D721Med (cell line): ENCODE measurements at places on chromosomes 7 and 10.

DNA sequence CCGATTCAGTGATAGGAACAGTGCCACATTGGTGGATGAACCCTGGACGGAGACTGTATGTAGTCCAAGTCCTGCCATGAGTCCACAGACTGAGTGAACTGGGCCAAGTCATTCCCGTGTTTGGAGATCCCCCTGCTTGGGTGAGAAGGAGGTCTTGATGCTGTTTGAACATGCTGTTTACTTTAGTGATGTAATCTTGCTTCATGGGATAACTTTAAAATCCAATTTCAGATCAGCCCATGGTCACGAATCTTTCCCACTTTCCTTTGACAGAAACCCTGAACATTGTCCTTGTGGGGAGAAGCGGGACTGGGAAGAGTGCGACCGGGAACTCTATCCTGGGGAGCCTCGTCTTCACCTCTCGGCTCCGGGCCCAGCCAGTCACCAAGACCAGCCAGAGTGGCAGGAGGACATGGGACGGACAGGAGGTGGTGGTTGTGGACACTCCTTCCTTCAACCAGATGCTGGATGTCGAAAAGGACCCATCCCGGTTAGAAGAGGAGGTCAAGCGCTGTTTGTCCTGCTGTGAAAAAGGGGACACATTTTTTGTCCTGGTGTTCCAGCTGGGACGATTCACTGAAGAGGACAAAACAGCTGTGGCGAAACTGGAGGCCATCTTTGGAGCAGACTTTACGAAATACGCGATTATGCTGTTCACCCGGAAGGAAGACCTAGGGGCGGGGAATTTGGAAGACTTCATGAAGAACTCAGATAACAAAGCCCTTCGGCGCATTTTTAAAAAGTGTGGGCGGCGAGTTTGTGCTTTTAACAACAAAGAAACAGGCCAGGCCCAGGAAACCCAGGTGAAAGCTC is 26.6 kb downstream of the GIMAP8 start:
- no peak for DNase-seq

- DNase-seq = no peak
These were observed 90.6 kb upstream of the SKAP2 start for GRCh38 chr7:26954951-26955350.

- DNase-seq = peak; percentile 2
These were observed 7.6 kb upstream of the ORAI2 start for GRCh38 chr7:102425639-102426267.

DNA sequence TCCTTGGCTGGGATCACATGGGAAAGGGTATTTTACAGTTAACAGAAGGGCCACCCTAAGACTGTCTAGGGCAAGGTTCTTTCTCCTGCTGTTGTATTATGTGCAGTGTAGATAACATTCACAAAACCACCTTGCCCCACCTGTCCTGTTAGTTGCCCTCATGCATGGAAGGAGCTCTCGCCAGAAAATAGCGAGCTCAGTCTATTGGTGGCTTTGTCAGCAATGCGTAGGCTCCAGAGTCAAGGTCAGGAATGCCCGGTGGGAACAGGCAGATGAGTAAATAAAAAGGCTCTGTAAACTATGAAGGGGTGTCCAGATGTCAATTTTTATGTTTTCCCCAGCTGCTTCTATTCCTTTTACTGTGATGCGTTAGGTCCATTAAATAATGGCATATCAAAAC is 107.1 kb upstream of the WDR11 start:
- no peak for DNase-seq

GRCh38 chr10:62709200-62709599 is 95.3 kb upstream of the ADO start:
- no peak for DNase-seq

DNA sequence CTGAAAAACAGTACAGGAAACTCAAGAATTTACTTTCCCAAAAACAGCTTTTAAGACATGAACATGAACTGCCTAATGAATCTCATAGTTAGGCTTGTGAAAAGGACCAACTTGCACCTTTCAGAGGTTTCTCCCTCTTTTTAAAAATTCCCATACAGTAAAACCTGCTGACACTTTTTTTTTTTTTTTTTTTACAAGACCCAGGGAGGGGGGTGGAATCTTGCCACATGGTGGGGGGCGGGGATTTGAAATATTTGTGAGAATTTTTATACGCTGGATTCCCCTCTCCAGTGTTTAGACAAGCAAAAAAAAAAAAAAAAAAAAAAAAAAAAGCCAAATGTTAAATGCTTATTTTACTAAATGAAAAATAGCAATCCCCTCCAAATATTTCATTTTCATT is 57.4 kb downstream of the HIBADH start:
- no peak for DNase-seq

- no peak for DNase-seq
These were observed 66.8 kb downstream of the TMEM168 start for GRCh38 chr7:112723416-112723815.

GRCh38 chr7:124022551-124022950 is 10.3 kb downstream of the TMEM229A start:
- DNase-seq = no peak

GRCh38 chr7:5472432-5473315 is 49.0 kb upstream of the TNRC18 start:
- no peak for DNase-seq

GRCh38 chr10:78581133-78581694 is 487.6 kb upstream of the ZMIZ1 start:
- DNase-seq = no peak

GRCh38 chr7:17948526-17949238 is 8.4 kb upstream of the SNX13 start:
- DNase-seq = no peak

- no peak for DNase-seq
These were observed 27.5 kb upstream of the ZCCHC24 start for GRCh38 chr10:79472951-79473350.

- no peak for DNase-seq
These were observed 81.7 kb downstream of the DLG5 start for GRCh38 chr10:77844713-77845445.

- DNase-seq = no peak
These were observed 819 bp downstream of the UNCX start for GRCh38 chr7:1233333-1234048.

DNA sequence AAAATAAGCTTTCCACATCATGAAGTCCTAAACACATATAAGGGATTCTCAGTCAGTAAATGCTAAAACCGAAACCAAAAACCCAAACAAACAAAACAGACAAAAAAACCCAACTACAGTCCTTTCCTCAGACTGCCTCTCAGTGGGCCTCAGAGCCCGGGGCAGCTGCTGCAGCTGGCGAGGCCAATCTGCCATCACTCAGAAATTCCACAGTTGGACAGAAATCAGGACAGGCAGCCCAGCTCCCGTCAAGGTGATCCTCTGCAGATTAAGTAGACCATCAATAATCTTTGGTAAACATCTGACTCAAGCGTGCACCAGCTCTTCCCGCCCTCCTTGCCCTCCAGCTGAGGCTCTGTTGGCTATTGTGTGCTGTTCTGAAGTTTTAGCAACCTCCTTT is 142.2 kb downstream of the ATXN7L1 start:
- DNase-seq = no peak

- no peak for DNase-seq
These were observed 177.2 kb downstream of the SH3PXD2A start for GRCh38 chr10:103678178-103678526.

GRCh38 chr10:93566435-93567276 is at the start of gene FFAR4:
FFAR4 (plus strand) TSS chr10:93566665; CDS start chr10:93566721, 56 bp downstream.
- DNase-seq = no peak

DNA sequence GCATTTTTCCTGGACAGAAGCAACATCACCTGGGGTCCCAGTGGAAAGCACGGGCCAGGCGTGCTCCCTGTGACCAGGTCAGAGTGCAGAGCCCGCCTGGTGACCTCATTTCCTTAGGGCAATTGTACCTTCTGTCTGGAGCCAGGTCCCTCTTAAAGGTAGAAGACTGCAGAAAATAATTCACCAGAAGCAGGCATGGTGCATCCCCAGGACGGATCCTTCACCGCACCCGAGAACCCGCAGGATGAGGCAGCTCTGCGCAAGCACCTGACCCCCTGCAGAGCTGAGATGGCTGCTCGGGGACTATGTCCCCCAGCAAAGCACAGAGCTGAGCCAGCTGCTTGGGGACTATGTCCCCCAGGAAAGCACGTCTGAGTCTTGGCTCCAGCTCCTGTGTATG is 557.6 kb downstream of the PTPRN2 start:
- DNase-seq = no peak

- no peak for DNase-seq
These were observed 136.4 kb downstream of the VTI1A start for GRCh38 chr10:112583236-112583939.

DNA sequence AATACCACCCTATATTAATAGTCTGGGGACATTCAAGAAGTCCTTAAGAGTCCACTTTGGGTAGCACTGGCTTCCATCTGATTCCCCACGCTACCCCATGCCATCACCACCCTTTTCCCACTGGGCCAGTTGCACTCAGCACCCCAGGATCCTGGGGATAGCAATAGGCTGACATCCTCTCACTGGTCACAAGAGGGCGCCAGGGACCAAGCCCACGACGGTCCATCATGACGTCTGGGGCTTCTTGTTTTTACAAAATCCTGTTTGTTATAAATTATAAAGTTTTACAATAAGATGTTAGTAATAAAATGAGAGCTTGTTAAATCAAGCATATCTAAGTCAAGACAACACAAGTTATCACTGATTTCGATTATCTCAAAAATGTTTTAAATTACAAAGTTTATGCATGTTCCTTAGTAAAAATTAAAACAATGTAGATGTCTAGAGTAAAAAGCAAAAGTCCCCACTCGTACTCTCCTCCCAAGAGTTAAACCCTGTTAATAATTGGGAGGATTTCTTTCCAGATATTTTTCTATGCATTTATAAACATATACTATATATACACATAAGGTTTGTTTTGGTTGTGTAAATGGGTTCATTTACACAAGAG is 15.4 kb downstream of the GPNMB start:
- peak; percentile 42 for DNase-seq

DNA sequence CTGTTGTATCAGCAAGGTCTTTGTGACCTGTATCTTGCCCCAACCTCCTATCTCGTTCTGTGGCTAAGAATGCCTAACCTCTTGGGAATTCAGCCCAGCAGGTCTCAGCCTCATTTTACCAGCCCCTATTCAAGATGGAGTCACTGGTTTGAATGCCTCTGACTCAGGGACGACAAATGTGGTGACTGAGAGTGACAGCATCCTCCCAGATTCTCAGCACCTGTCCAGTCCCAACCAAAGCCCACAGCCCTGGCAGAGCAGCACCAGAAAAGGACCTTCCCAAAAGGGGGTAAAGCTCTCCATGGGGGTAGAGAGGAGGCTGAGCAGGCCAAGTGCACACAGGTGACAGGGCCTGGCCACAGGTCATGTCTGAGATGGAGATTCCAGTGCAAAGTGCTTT is 35.4 kb upstream of the GPAM start:
- DNase-seq = no peak

DNA sequence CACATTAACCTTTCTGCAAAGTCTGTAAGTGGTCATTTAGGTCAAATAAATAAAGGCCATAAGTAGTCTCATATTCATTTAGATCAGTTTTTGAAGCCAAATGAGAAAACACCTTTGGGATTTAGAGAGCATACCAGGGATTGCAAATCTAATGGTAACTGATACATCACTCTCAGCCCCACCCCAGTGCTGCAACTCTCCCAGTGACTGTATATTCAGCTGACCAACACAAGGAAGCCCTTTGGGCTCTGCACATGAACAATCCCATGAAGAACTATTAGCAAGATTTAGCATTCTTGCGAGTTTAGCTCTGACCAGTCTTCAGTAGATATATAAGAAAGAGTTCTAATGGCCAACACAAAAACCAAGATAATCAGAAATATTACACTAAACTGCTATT is 252.3 kb downstream of the CSTF2T start:
- no peak for DNase-seq

DNA sequence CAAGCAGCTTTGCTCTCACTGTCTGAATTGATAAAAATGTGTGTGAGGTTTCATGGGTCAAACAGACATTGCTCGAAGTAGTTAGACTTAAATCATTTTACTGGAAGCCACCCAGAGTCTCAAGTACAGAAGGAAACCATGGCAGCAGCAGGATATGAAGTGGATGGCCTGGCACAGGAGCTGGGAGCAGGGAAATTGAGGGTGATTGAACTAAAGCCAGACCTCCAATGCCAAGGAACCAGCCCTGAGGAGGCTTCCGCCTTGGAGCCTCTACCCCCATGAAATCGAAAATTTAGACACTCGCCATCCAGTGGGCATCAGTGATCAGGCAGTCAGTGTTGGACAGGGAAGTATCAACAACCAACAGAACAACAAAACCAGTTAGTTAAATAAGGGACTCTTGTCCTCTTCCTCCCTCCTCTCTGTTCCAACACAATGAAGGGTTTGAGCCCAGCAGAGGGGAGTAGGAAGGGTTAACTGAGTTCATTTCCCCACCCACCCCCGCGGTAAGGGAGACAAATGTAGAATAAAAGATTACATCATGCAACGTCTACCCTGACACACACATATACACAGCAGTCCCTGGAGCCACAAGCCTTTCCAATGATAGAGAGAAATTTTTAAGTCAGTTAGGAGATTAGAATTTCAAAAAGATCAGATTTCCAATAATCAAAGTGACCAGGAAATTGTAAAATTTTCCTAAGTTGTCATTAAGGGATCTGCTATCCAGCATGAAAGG is 156.3 kb downstream of the SLC16A9 start:
- DNase-seq = no peak

DNA sequence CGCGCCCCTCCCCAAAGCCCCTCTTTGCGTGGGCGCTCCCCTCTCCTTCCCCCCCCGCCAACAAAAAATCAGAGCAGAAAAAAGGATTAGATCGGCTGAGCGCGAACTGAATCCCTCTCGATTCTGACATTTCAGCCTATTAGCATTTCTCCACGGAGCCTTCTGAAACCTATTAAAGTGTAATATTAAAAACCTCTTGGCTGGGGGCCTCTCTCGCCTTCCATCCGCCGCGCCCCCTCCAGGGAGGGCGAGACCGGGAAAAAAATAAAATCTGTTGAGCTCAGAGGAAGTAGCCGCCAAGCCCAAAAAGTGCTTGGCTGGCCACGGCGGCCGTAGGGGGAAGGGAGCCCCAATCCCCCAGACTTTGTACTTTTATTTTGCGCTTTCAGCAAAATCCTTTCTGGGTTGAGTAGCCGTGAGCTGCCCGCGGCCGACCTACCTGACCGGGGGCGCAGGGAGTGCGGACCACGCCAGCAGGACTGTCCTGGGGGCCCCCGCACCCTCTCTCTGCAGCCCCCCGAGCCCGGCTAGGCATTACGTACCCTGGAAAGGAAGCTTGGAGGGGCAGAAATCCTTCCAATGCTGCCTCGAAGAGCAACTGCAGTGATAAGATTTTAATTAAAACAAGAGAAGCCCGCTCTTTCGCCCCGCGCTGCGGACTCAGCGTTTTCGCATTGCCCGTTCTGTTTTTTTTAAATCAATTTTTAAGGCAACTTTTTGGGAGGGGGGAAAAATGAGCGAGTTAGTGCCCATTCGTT is 1.3 kb upstream of the TNRC18 start:
- DNase-seq = no peak

DNA sequence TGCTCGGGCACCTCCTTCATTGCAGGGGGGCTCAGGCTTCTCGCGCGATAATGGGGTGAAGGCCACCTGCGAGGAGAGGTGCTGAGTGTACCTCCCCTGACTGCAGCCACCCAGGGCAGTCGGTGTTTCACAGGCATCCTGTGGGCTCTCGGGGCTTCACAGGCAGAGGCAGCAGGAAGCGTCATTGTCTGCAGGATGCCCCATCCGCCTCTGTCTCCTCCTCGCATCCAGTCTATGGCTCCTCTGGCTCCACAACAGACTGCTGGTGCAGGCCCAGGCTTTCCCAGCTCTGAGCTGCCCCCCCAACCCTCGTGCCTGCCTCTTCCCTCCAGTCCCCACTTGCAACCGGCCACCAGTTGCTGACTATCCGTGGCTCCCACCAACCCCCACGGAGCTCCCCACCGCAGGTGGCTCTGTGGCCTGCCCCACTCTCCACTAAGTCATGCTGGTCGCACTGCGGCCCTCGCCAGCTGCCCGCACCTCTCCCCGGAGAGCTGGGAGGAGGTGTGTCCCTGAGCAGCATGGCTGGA is 36.5 kb downstream of the CAMK2B start:
- no peak for DNase-seq
